ENCODE measurements at places on chromosomes 3 and 15.

DNA sequence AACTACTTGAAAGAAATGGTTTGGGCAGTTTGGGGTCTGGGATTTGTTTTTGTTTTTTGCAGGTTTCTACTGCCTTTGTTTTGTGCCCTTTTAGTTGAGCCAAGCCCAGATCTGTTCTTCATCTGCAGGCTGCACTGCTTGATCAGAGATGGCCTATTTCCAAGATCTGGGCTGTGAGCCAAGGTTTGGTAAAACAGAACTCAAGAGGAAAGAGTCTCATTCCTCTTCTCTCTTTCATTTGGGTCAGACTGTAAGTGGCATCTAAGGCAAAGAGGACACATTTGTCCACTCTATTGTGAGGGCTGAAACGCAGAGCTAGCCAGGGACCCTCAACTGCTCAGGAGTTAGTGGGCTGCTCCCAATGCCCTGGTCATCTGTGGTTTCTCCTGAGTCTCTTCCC is 104.4 kb upstream of the UBE3A start:
- peak; percentile 40 for DNase-seq

DNA sequence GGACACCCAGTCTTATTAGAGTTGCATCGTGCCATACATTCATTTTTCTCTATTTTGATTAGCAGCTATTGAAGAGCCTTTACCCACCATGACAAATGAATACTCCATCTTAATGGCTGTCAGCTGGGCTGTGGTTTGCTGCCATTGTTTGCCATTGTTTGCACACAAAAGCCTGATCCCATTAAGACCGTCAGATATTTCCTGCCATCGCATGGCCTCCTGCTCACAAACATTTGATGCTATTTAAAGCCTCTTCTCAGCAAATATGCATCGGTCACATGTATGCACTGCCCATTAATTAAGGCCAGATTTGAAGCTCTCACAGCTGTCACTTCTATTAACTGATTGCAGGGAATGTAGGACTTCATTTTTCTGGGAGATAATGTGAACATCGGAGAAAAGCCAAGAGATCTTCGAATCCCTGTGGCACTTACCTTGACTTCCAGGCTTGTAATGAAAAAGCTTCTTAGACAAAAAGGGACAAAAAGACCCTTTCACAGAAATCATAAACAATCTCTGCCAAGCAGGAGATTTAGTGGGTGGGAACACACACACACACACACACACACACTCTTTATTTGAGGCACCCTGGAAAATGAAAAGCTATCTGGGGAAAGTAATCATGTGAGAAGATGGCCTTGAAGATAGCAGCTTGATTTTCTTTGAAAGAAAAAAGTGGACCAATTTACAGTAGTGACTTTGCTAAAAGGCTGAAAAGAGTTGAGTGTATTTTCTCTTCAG is 175.4 kb upstream of the NR2E3 start:
- peak; percentile 34 for DNase-seq

GRCh38 chr15:98952381-98952803 is 55.2 kb downstream of the PGPEP1L start:
- DNase-seq = no peak

GRCh38 chr3:178097576-178097975 is 438.7 kb upstream of the KCNMB2 start:
- DNase-seq = no peak

GRCh38 chr3:152968388-152969024 is 133.6 kb downstream of the P2RY1 start:
- no peak for DNase-seq

DNA sequence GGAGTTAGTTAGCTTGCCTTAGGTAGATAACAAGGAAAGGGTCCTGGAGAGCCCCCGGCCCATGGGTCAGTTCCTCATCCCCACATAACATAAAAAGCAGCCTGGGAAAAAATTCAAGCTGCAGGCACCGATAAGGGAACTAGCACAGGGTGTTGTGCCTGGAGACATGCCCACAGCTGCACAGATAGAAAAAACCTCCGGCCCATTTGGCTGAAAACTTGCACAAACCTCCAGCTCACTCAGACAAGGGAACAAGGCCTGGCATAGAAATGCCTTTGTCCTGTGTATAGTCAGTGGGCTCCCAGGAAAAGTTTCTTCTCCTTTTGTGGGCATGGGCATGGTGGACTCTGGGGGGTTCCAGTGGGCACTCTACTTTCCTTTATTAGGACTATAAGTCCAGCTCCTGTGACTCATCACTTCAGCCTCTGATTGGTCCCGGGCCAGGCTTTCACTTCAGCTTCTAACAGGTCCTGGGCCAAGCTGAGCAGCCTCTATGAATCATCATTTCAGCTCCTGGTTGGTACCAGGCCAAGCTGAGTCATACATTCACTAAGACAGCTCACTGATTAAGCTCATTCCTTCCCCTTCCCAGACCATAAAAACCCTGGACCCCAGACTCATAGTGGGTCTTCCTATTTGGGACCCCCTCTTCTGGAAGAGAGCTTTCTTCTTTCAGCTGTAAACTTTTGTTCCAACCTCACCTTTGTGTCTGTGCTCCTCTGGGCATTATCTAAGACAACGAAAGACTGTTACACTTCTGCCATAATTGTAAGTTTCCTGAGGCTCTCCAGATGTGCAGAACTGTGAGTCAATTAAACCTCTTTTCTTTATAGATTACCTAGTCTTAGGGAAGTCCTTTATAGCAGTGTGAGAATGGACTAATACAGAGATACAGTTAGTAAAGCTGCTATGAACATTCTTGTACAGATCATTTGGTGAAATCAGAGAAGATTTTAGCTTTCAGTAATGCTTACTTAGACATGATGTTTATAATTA is 348.0 kb upstream of the DPPA4 start:
- no peak for DNase-seq

DNA sequence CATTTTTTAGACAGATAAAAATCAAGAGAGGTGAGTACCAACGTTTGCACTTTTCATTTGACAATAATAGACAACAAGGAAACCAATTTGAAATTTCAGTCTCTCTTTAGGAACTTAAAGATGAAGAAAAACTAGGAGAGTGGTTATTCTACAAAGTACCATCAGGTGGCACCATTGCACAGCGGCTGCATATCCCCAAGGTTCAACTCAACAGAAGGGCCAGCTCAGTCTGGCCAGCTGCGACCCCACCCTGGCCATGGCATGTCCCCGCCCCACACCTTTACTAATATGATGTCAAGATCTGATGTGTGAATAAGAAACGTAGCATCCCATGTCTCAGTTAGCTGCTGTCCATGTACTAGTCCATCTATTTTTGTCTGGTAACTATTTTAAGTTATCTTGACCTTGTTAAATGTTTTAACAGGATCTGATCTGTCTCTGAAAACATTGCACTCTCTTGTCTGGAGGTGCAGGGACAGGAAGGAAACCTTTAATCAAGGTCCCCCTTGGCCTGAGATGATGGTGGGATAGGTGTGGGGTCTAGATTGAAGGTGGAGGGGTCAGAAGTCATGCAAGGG is 35.5 kb upstream of the CGNL1 start:
- DNase-seq = no peak

GRCh38 chr3:23036728-23037127 is 166.4 kb upstream of the UBE2E2 start:
- DNase-seq = no peak

GRCh38 chr15:36062357-36062756 is 516.4 kb upstream of the DPH6 start:
- no peak for DNase-seq

- DNase-seq = no peak
Measured at GRCh38 chr3:141539431-141540187, 52.8 kb downstream of the RASA2 start.

- no peak for DNase-seq
Measured at GRCh38 chr15:32870240-32871033, 152.6 kb downstream of the GREM1 start.

DNA sequence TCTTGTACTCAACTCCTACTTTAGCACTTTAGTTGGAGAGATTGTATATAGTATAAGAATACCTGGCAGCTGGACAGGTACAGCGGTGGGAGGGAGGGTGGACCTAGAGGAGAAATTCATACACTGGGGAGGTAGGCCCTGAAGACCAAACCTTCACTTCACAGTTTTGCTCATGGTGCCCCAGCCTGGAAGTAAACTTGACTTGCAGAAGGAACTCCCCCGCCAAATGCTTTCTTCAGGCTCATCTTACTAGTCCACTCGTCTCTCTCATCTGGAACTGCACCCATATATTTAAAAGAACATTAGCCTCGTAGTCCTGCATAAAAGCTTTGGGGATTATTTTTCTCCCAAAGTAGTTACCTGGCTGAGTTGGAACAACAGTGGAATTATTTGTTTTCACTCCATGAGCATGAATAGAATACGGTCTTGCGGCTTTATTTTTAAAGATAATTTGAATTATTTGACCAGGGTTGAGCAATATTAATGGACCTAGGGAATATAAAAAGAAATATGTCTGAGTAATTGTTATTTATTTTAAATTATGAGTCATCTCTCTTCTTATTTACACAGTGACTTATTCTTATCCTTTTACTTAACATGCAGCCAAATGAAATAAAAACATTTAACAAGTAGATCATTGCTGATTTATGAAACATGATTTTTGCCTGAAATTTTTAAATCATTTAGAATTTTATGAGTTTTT is 25.5 kb upstream of the CP start:
- no peak for DNase-seq

DNA sequence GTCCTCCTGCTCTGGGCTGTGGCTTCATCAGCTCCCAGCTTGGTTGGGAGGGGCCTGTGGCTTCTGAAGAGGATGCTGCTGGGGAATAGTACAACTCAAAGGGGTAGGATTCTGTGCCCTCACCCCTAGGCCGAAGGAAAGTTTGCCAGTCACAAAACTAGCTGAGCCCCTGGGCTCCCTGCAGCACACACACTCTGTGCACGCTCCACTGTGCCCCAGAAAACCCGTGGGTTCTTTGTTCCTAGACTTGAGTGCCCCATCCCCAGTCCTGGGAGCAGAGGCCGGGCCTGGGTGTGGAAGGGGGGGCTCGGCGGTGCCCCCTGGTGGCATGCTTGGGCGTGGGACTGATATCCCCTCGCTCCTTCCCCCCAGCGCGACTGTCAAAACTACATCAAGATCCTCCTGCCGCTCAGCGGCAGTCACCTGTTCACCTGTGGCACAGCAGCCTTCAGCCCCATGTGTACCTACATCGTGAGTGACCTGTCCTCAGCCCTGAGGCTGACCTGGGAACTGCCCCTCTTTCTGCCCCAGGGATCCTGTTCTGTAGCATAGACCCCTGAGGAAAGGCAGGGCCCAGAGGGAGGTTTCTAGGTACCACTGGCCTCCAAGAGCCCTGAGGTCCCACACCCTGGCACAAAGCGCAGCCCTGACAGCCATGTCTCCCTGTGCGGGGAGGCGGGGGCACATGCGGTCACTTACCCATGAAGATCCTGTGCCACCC is 14.2 kb downstream of the CIB1 start:
- DNase-seq = no peak

DNA sequence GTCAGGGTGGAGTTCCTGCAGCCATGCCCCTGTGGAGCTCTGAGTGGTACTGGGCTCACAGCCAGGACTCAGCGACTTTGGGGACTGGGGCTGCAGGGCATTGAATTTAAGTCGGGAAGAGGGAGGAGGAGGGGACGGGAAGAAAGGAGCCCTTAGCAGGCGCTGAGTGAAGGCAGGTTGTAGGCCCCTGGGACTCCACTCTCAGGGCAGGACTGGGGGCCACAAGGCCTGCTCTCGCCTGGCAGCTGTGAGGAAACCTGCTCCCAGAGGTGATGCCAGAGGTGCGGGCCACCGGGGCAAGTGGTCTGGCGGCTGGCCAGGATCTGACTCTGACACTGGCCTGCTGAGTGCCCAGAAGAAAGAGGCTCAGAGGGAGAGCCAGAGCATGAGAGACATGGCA is 73.5 kb downstream of the EPHB3 start:
- peak; percentile 54 for DNase-seq

- DNase-seq = no peak
Measured at GRCh38 chr15:90654233-90655136, 62.7 kb upstream of the BLM start.

DNA sequence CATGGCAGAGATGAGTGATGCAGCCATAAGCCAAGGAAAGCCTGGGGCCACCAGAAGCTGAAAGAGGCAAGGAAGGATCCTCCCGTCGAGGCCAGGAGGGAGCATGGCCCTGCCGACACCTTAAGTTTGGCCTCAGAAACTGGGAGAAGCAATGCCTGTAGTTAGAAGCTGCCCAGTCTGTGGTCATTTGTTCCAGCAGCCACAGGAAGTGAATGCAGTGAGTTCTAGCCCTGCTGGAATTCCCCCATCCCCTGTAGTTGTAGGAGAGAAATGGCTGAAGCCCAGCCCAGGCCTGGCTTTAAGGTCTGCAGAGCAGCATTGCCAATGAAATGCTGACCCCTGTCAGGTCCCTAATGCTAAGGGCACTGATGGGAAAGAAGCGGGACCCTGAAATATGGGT is 12.2 kb upstream of the CHSY1 start:
- DNase-seq = no peak

GRCh38 chr15:74022706-74023470 is 28.4 kb downstream of the PML start:
- no peak for DNase-seq

- DNase-seq = no peak
Measured at GRCh38 chr3:160473978-160474377, 24.4 kb upstream of the TRIM59 start.

- peak; percentile 43 for DNase-seq
Measured at GRCh38 chr3:56801662-56802377, at the start of gene ARHGEF3. Gene ARHGEF3 (minus strand): TSS chr3:56801949. CDS start chr3:56801798, 151 bp downstream.

DNA sequence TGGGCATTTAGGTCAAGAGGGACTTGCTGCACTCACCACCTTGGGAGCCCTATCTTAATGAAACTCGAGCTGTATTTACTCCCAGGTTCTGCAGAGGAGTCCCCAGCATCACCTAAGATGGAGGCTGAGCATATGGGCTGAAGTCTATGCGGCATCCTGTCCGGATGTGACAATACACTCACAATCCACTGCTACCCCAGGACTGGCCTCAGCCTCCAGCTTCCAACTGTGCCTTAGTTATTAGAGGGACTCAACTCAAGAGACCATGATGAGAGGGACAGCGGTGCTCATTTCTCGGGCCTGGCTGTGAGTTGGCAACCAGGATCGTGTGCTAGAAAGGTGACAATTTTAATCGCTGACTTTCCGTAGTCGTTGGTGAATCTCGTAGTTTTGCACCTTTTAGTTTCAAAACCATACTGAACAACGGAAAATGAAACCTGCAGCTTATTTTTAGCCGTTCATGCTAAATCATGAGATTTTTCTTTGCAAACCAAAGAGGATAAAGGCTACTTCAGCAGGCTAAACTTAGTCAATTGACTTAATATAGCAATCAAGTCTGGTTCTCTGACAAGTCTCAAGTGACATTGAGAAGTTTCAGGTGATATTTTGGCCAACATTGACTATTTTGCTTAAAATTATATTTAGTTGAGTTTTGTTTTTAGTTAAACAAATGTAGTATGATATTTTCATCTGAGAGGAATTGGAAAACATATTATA is 11.1 kb downstream of the ZBTB38 start:
- no peak for DNase-seq

DNA sequence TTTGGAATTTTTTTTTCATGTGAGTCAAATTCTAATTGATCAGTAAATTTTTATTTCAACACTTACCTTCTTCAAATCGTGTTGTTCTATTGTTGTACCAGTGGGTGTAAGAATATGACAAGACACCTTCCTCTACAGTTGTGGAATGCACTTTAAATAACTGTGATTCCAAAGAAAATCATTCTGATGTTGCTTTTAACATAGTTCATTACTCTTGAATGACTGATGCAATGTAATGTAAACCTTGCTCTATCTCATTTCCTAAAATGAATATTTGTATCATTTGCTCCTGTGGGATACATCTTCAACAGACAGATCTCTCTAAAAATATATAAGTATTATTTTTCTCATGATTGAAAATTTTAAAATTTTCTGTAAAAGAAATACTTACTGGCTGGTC is 313.4 kb downstream of the RBMS3 start:
- no peak for DNase-seq
